ENCODE measurements at places on chromosomes 12 and 14.

GRCh38 chr12:119528241-119528640 lies 65.3 kb upstream of the TMEM233 start:
- DNase-seq: no peak

DNA sequence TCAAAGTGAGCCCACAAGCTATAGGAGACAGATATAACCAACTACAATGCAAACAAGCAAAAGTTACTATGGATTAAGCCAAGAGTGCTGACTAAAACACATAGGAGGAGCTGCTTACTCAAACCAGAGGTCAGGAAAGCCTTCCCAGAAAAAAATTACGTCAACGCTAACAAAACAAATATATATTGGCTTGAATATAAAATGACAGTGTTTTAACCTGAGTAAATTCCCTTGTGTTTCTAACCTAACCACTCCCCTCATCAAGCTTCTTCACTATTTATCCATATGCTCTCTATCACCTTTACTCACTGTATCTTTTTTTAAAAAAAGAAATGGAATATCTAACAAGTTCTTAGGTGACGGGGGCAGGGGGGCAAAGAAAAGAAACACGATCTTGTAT lies 115.9 kb downstream of the MED13L start:
- no peak for DNase-seq

GRCh38 chr12:4441355-4442335 lies 4.0 kb downstream of the FGF6 start:
- no peak for DNase-seq

DNA sequence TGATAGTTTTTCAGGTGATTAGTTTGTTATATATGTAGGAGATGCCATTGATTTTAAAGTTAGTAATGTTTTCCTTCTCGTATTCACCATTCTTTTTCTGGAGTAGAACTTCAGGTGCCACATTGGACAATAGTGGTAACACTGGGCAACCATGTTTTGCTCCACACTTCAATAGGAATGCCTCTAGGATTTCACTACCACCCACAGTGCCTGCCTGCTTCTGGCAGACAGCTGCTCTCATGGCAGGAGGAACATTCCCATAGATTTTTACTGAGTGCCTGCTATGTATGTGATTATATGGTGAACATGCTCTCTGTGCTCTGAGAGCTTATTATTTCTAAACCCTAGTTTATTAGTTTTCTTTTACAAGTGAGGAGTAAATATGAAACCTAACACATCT lies 53.7 kb downstream of the GCH1 start:
- no peak for DNase-seq

- no peak for DNase-seq
Measured at GRCh38 chr12:103780093-103780440, 61.0 kb downstream of the NT5DC3 start.
